Cortex of kidney (tissue), 1 donor: ENCODE measurements at places on chromosomes 5 and 9.

GRCh38 chr5:150190503-150190979, 679 bp downstream of the SLC6A7 start:
- DNase-seq: no peak

- DNase-seq: no peak
Measured at GRCh38 chr9:98401140-98402018, 145.9 kb upstream of the TBC1D2 start.

- no peak for DNase-seq
Measured at GRCh38 chr5:68458416-68459021, 243.0 kb downstream of the PIK3R1 start.

- DNase-seq: no peak
Measured at GRCh38 chr9:90870621-90871326, 69.2 kb downstream of the SYK start.

- DNase-seq: no peak
Measured at GRCh38 chr9:22079873-22080341, 70.8 kb upstream of the CDKN2B start.

DNA sequence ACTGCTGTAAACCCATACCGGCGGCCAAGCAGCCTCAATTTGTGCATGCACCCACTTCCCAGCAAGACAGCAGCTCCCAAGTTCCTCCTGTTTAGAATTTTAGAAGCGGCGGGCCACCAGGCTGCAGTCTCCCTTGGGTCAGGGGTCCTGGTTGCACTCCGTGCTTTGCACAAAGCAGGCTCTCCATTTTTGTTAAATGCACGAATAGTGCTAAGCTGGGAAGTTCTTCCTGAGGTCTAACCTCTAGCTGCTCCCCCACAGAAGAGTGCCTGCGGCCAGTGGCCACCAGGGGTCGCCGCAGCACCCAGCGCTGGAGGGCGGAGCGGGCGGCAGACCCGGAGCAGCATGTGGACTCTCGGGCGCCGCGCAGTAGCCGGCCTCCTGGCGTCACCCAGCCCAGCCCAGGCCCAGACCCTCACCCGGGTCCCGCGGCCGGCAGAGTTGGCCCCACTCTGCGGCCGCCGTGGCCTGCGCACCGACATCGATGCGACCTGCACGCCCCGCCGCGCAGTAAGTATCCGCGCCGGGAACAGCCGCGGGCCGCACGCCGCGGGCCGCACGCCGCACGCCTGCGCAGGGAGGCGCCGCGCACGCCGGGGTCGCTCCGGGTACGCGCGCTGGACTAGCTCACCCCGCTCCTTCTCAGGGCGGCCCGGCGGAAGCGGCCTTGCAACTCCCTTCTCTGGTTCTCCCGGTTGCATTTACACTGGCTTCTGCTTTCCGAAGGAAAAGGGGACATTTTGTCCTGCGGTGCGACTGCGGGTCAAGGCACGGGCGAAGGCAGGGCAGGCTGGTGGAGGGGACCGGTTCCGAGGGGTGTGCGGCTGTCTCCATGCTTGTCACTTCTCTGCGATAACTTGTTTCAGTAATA, at the start of gene FXN:
Gene FXN, plus strand, starts transcription at position 315 of the 871 bp plus-strand sequence. Its CDS starts 31 bp downstream, at position 346.
- peak; percentile 21 for DNase-seq

GRCh38 chr5:7866196-7866595, 2.6 kb downstream of the FASTKD3 start:
- DNase-seq: no peak

- no peak for DNase-seq
Measured at GRCh38 chr9:93450945-93451815, at the start of gene FAM120A. Gene FAM120A (plus strand): TSS chr9:93451685. CDS start chr9:93451916, 231 bp downstream.

- DNase-seq: no peak
Measured at GRCh38 chr5:685262-686171, 7.6 kb downstream of the TPPP start.

DNA sequence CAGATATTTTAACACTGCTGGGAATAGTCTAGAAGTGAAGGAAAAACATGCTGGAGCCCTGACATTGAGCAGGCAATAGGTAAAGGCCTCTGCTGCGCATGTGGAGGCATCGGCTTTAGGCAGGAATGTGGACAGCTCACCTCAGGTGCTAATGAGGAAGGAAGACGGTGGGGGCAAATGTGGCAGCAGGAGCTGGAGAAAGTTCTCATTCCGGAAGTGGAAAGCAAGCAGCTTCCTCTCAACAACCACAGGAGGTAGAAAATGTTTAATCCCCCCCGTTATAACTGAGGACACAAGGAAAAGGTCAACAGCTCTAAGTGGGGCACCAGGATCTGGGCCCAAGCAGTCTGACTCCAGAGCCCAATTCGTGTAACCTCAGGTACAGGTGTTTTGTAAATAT, 7.6 kb upstream of the RPS14 start:
- DNase-seq: no peak

GRCh38 chr5:113806250-113806649, 292.8 kb downstream of the YTHDC2 start:
- no peak for DNase-seq
